Upper lobe of right lung (tissue), 1 donor: ENCODE measurements at places on chromosomes 6 and 20.

- no peak for DNase-seq
These were observed 3.5 kb downstream of the COL9A3 start for GRCh38 chr20:62820208-62820961.

- DNase-seq = no peak
These were observed 1.2 kb upstream of the ZNFX1 start for GRCh38 chr20:49278818-49279676.

GRCh38 chr6:149749594-149750135 is at the start of gene PCMT1:
Gene PCMT1, plus strand, starts transcription at chr6:149749741. Its CDS starts 161 bp downstream, at chr6:149749902.
- peak; percentile 95 for DNase-seq

DNA sequence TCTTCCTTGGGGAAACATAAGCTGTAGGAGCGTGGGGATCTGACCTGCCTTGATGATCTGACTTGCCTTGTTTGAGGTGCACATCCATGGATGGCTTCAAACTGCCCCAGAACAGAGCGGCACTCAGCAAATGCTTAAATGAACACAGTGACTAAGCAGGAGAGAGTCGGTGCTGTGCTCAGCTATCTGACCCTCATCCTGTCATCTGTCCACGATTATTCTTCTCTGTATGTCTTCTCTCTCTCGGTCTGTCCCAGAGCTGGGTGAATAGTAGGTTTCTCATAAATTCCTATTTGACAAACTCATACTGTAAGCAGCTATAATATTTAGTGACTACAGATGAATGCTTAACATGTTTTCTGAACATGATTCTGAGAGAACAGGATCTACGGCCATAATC is 37.3 kb downstream of the TRAM2 start:
- no peak for DNase-seq

- no peak for DNase-seq
These were observed 10.2 kb downstream of the OSER1 start for GRCh38 chr20:44200371-44200770.

DNA sequence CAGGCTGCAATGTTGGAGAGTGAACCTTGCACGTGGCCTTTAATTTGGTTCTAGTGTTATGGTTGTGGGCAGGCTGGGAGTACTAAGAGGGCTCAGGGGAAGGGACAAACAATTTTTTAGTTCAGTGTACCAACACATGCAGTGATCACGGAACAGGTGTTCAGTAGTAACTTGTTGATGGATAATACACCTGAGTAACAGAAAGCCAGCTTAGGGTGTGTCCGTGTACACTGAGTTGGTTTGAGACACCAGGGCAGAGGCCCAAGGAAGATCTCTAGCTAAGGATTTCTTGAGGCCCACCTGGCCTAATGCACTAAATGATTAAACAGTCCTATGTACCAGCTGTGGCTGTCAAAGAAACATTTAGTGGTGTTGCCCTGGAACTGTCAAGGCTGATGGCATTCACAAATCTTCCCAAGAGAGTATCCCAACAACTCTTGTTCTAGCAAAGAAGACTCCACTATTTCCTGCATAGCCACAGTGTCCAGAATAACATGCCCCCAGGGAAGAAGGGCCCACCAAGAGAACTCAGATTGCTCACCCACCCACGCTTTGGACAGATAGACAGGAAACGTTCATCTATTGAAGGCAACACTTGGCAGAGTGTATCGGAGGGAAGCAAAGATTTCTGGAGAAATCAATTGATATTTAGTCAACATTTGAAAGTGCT is 60.0 kb downstream of the CD83 start:
- DNase-seq = no peak

GRCh38 chr6:2433711-2434110 is 188.3 kb upstream of the GMDS start:
- no peak for DNase-seq

- DNase-seq = no peak
These were observed 30.2 kb upstream of the NHSL1 start for GRCh38 chr6:138529478-138529877.

DNA sequence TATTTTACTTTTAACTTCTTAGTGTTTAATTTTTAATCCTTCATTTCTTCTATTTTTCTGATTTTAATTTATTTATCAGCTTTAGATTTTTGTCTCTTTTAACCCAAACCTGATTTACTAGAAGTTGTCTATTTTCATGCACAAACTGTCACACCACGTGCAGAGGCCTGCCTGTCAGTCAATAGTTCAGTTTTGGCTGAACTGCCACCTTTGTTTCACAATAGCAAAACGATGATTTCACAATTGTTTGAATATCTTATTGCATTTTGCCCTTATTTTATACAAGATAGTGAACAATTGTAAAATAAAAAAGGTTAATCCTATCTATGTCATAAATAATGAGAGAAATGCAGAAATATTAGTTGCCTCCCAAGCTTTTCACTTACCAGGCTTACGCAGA is 24.0 kb upstream of the PPP1R3G start:
- DNase-seq = no peak

- DNase-seq = no peak
These were observed 87.2 kb downstream of the FKBP5 start for GRCh38 chr6:35601331-35602132.

GRCh38 chr6:144585217-144585814 is 300.2 kb downstream of the UTRN start:
- no peak for DNase-seq
